Hematopoietic multipotent progenitor cell (in vitro differentiated cells): ENCODE measurements at places on chromosomes 4 and X. TPM values are rescaled to one million over a fixed set of nuclear protein-coding genes. Genes with fewer than 3 reads are reported as not detected.

DNA sequence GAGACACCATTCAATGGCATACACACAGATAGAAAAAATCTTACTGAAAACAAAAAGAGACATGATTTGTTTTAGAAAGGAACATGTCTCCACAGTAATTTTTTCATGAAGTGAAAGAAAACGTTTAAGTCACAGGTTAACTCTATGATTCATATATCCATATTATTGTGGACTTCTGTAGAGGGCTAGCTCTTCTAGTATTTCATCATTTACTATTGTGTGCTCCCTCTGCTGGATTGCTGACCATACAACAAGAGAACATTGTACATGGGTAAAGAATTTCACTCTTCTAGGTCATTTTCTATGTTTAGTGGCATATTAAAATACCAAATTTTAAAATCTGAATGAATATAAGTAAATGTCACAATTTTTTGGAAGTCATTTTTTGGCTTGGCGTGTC lies 91.8 kb upstream of the POU3F4 start:
- no peak for DNase-seq

DNA sequence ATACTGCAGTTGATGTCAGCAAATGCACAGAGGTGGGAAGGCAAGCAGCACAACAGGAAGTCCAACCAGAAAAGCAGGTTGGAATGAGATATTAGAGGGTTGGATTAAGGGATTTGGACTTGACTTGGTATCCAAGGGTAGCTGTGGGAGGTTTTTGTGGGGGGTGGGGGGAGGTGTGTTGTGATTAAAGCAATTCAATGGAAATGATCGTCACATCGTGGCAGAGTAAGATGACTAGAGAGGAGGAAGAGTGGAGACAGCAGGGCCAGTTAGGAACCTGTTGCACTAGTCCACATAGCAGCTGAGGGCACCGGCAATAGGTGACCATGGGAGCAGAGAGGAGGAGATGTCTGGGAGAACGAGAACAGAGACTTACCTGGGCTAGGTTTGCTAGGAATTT lies 2.4 kb downstream of the SLC25A43 start:
- DNase-seq: no peak

DNA sequence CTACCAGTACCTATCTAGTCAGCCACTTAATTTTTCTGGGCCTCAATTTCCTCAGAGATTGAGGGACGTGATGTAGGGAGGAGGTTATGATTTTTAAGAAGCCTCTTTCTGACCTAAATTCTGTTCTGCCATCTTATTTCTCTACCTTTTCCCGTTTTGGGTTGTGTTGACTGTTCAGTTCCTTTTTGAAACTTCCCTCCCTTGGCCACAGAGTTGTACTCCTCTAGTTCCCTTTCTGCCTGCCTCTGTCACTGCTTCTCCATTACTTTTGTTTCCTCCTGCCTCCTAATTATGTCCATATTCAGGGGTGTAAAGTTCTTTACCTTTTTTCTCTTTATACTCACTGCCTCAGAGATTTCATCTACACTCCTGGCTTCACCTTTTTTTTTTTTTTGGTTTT lies 25.4 kb downstream of the CLCN5 start:
- DNase-seq: no peak

GRCh38 chr4:153758688-153759406 lies 977 bp downstream of the RNF175 start:
- DNase-seq: no peak

DNA sequence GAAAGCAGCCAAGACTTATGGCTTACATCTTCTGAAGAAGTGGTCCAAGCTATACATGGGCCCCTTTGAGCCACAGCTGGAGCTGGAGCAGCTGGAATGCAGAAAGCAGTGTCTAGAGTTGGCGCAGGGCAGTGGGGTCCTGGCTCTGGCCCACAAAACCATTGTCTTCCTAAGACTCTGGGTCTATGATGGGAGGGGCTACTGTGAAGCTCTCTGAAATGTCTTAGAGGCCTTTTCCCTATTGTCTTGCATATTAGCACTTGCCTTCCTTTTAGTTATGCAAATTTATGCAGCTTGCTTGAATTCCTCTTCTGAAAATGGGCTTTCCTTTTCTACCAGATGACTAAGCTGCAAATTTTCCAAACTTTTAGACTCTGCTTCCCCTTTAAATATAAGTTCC lies 15.3 kb downstream of the NPY1R start:
- DNase-seq: no peak

DNA sequence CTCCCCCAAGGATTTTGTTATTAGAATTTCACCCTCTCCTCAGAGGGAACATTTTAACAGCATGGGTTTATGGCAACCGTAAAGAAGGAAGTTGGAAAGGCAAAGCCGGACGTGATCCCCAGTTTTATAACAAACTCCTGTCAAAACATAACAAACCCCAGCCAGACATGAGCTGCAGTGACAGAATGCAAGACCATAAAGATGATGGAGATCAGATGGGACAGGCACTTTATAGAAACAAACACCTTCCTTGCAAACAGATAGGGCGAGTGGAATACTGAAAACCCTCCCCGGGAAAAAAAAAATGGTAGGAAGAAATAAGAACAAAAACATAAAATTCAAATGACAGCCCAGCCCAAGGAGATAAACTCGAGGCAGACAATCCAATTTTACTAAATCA lies 281.4 kb downstream of the LDB2 start:
- DNase-seq: no peak

- no peak for DNase-seq
Observed at GRCh38 chrX:26522501-26522900, 306.5 kb downstream of the MAGEB5 start.

GRCh38 chr4:152081024-152081423 lies 320.2 kb upstream of the GATB start:
- DNase-seq: no peak

The SHROOM4 gene
- 2.4 TPM for total RNA-seq

GRCh38 chr4:68299492-68300457 lies 50.1 kb downstream of the YTHDC1 start:
- DNase-seq: no peak
